Stimulated activated CD4-positive, alpha-beta T cell treated with anti-CD3 and anti-CD28 coated beads, TNF-alpha, amount 100 ng/mL, for 48 hours (primary cell): ENCODE measurements at places on chromosomes 1 and 21.

GRCh38 chr1:16625497-16626408 lies 12.4 kb upstream of the NBPF1 start:
- no peak for DNase-seq

DNA sequence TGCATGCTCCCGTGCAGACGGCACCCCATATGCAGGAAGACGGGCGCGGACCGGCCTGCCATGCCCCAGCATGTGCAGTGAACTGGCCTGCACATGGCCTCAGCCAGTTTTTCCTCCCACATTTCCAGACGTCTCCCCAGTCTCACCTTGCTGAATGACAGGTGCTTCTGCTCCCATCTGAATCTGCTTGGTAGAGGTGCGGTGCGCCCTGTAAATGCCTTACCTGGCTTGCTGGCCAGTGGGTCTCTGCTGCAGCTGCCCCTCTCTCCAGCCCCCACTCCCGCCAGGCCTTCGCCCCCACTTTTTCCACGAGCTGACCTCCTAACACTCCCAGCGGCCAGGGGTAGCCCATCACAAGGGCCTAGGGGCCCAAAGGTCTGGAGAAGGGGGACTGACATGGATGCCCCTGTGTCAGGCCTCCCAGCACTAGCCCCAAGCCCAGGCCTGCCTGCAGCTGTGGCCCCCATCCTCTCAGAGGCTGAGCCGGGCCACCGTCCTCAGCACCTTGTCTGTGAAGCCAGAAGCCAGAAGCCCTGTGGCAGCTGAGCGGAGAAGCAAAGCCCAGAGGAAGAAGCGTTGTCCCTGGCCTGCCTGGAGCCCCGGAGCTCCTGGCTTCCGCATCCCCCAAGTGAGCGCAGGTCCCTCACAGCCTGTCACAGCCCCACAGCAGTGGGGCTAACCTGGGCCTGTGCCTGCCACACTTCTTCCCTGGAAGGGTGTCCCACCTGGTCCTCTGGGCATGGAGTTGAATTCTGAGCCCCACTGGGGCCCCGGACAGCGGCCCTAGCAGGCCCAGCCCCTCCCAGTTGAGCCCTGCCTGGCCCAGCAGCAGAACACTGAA lies 3.7 kb upstream of the SLC19A1 start:
- DNase-seq, result no peak

DNA sequence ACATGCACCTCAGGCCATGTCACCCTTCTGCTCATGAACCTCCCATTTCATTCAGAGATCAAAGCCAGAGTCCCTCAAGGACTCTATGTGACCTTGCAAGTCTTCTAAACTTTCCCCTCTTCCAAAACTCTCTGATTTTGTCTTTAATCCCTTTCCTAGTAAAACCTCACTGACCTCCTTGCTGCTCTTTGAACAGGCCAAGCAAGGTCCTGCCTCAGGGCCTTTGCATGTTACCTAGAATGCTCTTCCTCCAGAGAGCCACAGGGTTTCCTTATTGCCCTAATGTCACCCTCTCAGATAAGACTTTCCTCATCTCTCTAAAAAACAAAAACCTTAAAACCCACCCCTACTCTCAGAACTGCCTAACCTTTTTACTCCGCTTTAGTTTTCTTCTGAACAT lies 26.6 kb downstream of the IL23R start:
- no peak for DNase-seq

DNA sequence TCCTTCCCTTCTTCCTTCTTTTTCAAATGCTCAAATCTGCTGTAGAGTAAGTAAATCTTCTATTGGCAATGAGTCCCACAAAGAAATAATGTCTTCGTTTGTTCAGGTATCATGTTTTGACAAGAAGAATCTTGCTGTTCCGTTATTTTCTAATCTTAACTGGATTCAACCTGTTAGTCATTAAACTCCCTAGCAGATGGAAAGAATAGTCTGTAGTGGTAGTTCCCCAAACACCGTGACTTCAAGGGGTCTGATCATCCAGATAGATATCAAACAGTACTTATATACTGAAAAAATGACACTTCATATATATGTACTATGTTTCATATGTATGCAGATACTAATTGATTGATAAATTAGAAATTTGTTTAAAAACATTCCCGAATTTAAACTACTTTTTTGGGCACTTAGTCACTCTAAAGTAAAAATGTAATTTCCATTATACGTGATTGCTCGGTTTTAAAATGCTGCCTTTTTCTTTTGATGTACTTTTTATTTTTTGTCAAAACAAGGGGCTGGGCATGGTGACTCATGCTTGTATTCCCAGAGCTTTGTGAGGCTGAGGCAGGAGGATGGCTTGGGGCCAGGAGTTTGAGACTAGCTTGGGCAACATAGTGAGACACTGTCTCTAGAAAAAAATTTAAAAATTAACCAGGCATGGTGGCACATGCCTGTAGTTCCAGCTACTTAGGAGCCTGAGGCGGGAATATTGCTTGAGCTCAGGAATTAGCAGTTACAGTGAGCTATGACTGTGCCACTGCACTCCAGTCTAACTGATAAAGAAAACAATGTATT lies 335.7 kb upstream of the SNX7 start:
- DNase-seq, result no peak

- DNase-seq, result no peak
Observed at GRCh38 chr1:39576016-39576657, 453 bp downstream of the PABPC4 start.

DNA sequence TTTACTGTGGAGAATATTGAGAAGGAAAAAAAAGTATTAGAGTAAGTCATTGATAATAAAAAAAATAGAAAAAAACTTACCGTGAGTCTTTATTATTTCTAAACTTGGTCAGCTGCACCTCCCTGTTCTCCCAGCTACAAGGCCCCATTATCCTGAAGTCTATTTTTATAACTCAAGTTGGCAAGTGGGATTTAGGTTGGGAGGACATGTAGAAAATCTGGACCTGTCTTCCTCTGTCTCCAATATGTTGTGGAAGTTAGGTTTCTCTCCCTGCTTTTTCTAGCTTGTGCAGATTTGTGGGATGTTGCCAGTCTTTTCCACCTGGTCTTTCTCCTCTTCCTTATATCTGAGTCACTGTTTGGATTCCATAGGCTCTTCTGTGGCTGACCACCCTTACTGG lies 361.4 kb downstream of the HLX start:
- no peak for DNase-seq

DNA sequence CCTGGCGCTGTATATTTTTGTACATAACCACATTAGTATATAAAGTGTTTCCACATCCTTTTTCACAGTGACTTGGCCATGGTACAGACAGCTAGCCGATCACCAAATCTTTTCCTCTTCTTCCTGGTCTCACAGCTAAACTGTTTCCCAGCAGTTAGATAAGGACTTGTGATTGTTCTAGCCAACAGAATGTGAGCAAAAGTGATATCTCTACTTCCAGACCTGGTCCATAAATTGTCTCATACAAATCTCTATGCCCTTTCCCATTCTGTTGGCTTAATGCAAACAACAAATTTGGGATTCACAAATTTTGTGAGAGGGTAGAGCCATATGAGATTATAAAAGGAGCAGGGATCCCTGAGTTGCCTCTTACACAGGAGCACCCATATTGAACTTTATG lies 19.5 kb downstream of the PAFAH2 start:
- no peak for DNase-seq

GRCh38 chr1:197773856-197774255 lies 1.4 kb downstream of the DENND1B start:
- DNase-seq, result no peak

DNA sequence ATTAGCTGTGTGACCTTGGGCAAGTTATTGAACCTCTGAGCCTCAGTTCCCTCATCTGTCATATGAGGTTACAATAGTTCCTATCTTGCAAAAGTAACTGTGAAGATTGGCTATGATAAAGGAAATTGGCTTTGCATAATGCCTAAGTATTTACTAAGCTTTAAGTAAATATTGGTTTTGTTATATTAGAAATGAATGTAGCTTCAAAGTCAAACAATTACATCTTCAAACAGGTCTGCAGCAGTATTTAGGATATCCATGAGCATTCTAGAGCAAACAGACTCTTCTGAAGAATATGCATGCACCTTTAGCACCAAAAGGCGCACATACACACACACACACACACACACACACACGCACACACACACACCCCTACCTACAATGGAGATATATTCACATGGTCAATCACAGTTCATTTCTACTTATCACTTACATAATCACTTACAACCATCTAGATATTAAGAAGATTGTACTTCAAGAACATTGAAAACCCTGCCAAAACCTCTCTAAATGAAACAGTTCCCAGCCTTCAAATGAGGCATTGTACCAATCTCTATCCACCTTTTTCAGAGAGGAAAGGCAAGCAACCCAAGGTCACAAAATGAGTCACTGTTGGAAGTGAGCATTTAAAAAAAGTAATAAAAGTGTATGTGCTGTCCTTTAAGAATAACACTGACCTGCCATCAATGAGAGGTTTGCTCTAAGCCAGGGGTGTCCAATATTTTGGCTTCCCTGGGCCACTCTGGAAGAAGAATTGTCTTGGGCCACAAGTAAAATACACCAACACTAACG lies 13.4 kb upstream of the FAM43B start:
- no peak for DNase-seq

- no peak for DNase-seq
Observed at GRCh38 chr1:7229186-7229585, 443.9 kb downstream of the CAMTA1 start.

DNA sequence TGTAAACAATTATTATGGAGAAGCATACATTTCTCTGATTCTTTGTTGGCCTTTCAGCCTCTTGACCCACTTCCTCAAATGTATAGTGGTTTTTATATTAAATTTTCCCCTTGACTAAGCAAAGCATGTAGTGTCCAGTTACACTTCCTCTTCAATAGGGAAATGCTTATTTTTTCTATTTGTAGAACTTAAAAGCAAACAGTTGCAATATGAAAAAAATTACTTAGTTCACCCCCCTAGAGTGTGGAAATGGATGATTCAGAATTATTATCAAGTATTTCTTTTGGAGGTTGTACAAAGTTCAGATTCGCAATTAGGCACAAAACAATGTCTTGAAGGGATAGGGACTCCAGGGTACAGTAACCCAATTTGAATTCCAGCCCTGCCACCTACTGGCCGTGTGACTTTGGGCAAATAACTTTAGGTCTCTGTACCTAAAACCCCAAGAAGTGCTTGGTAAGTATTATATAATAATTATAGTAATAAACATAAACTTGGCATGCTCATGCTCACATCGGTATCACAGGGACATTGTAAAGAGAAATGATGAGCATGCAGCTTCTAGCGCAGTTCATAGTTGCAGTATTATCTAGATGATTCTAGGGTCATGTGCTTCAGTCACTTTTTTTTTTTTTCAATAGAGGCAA lies 28.6 kb upstream of the IFNGR2 start:
- DNase-seq, result no peak

DNA sequence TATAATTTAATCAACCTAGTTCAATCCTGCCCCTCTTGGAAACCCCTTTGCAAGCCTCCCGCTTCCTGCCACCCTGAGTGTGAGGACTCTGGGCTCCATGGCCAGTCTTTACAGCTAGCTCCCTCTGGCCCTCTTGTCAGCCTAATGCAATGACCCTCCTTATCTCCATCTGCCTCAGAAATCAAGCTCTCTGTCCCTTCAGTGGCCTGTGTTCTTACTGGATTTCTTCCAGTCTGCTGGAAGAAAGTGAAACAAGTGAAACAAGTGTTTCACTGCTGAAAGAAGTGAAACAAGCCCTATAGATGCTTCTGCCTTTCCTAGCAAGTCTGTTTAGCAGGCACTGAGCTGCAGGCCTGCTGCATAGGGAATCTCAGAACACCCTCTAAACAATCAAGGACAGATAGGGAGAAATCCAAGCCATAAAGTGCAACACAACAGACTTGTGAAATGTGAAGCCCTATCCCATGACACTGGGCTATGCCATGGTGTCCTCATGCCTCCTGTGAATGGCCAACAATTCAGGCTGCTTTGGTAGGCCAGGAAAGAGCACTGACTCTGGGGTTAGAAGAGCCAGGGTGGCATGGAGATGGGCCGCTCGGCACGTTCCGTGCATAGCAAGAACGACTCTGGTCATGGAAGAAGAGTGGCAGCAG lies 55.9 kb downstream of the FAM163A start:
- no peak for DNase-seq

- no peak for DNase-seq
Observed at GRCh38 chr1:165207853-165208515, 148.5 kb downstream of the LMX1A start.

- no peak for DNase-seq
Observed at GRCh38 chr21:46598581-46599572, 6.0 kb downstream of the S100B start.

DNA sequence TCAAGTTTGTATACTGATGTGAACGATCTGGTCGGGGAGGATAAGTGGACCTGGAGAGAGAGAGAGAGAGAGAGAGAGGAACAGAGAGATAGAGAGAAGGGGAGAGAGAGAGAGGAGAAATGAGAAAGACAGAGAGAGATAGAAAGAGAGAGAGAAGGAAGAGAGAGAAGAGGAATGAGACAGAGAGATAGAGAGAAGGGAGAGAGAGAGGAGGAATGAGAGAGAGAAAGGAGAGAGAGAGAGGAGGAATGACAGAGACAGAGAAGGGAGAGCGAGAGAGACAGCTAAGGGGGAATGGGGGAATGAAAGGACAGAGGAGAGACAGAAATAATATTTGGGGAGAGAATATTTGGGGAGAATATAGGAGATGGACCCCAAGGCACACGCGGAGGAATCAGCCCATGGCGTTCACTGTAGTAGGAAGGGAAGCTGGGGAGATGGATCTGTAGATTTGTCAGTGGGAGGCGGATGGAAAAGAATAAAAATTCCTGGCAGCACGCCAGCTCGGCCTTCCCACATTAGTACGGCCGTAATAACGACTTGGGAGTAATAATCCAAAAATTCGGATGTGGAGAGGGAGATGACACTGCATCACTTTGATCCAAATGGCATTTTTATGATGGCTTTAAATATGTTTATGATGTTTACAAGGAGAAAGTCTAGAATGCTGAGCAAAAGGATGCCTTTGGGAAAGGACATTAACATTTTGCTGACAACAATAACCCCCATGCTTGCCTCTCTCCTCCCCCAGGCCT lies 159.8 kb upstream of the KCNJ6 start:
- DNase-seq, result no peak

GRCh38 chr1:60065199-60065598 lies 8.4 kb downstream of the C1orf87 start:
- no peak for DNase-seq

- DNase-seq, result no peak
Observed at GRCh38 chr1:185063719-185064118, 18.4 kb downstream of the RNF2 start.

- no peak for DNase-seq
Observed at GRCh38 chr1:6248932-6249738, 5.2 kb downstream of the HES3 start.

DNA sequence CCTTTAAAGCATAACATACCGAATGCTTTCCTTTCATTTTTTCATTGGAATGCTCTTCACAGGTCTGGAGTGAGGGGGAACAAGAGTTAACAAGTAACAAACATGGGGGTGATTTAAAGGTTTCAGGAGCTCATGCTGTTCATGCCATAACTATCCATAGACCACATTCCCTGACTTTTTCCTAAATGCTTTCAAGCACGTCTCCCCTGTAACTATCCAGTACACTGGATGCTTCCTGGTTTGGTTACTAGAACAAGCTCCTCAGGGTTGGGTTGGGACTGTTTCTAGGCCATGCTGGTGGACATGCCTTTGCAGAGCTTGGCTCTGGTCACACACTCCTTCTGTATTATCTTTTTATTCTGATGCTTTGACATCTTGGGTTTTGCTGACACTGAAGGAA lies 38.6 kb downstream of the KCNK1 start:
- no peak for DNase-seq

GRCh38 chr1:82226186-82226505 lies 425.4 kb downstream of the ADGRL2 start:
- DNase-seq, result no peak
